ENCODE measurements at places on chromosomes 7 and 10.

DNA sequence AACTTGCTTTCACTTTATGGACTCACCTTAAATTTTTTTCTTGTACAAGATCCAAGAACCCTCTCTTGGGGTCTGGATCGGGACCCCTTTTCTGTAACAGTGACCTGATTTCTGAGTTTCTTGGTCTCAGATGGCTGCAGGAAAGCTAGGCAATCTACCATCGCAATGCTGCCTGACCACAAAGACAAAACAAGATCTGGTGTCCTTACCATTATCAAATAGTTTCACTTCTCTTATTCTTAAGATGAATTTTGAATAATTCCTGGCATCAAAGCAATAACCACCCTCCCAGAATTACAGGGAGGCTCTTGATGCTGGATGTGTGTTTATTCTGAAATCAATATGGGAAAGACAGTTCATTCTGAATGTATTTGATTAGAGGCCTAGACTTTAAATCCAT lies 77.4 kb upstream of the FRMD4A start:
- no peak for DNase-seq

- no peak for DNase-seq
Measured at GRCh38 chr10:35208949-35209613, 82.4 kb downstream of the CREM start.

DNA sequence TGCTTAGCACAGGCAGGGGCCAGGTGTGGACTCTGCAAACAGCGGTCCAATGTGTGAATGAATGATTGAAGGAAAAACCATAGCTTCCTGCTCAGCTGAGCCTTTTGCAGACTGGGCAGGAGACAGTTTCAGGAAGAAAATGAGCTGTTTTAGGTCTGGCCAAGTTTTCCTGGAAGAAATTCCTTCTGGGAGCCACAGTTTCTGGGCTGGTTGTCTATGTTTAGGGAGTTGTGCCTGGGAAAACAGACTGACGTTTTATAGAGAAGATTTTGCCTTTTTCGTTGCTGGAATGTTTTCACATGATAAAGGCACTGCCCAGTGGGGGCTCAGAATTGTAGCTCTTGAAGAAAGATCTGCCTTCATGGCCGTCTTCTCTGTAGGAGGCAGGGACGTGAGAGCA lies 255.1 kb downstream of the CCSER2 start:
- no peak for DNase-seq

DNA sequence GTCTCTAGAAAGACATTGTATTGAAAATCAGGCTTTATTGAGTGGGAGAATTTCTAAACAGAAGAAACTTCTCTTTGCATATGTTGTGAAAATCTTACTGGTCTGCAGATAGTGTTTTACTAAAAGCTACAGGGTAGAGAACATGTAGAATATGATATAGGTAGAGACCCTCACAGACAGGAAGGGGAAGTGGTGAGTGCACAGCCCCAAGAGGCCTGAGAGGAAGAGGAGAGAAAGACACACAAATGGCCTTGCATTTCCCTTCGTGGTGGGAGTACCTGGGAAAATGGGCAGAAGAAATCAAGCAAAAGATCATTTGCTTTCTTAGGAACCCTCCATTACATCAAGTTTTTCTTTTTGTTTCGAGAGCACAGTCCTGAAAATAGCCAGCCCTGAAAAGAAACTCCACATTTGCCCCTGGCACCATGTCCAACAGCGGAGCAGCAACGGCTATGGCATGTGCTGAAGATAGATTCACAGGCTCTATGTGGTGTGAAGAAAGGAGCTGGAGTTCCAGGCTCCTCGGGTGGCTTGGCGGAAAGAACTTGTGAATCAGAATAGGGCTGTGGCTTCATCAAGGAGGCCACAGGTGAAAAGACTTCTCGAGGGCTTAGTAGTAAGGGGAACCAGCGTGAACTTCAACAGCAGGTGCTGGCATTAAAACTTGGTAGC lies 143.5 kb downstream of the CALCR start:
- DNase-seq = no peak

DNA sequence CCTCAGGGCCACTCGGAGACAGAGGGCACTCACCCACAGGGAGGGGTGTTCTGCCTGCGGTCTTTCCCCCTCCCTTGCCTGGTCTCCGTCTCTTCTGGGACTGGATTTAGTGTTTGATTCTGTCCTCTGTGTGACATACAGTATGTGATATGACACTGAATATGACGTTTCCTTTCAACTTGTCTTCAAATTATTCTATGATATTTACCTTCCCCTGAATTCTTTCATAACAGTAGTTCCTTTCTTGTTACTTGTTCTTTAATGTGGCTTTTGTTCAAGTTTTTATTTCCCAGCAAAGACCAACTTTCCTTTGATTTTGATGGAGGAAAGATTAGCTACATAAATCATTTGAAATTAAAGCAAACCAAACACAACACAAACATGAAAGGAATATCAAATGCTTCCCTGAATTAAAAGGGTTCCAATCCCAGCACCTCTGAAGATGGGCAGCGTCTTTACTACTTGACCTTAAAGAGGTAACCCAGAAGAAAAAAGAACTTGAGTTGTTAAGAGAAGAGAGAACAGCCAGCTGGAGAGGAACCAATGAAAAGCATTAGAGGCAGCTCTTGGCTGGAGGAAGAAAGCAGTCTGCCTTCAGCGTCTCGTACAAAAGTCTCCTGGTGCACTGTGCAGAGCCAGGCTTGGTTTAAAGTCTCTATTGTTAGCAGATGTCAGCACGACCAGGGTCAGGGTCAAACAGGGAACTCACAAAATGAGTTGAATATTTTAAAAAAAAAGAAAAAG lies 18.3 kb upstream of the RHEB start:
- DNase-seq = no peak

- no peak for DNase-seq
Measured at GRCh38 chr7:117630501-117630900, 150.7 kb downstream of the CFTR start.

GRCh38 chr7:51228386-51228958 lies 88.1 kb downstream of the COBL start:
- no peak for DNase-seq

DNA sequence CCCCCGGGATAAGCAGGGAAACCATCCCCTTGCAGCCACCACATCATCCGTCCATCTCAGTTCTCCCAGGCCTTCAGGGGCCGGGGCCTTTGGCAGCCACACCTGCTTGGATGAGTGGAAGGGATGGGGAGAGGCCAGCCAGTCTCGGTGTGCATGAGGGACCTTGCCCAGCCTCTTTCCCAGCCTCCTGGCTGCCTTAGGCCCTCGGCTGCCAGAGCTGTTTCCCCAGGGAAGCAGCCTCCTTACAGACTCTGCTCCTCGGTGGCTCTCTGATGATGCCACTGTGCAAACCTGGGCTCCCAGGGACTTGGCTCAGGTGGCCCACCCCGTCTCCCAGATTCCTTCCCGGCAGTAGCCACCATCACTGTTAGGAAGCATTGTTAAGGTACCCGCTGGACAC lies 14.7 kb downstream of the FGF8 start:
- no peak for DNase-seq

- DNase-seq = no peak
Measured at GRCh38 chr7:100801833-100802568, 25.3 kb downstream of the EPHB4 start.

- no peak for DNase-seq
Measured at GRCh38 chr10:18906636-18907035, 142.0 kb upstream of the MALRD1 start.

- no peak for DNase-seq
Measured at GRCh38 chr10:89307269-89307577, 5.4 kb downstream of the IFIT2 start.

GRCh38 chr10:76640806-76641205 lies 996.8 kb downstream of the KCNMA1 start:
- DNase-seq = no peak

DNA sequence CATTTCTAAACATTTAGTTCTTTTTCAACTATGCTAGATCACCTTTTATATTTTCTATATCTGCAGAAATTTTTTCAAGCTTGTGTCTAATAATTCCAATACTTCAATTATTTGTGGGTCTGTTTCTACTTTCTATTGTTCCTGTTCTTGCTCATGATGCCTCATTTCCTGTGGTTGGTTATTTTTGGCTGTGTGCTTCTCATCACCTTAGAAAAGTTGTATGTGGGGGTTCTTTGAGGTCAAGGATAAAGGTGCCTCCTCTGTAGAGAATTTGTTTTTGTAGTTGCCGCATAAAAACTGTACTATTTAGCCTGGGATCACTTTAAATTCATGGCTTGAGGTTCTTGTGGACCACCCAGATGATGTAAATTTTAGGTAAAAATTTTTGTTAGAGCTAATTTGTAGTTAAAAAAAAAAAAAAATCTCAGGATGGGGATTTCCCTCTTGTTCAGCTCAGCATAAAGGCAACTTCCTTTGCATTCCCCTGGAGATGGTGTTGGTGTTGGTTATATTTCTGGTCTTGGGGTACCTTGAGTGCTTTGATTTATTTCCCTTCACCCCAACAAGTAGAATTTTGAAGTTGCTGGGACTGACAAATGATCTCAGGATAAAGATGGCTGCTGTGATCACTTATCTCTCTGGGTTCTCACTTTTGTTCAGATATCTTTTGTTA lies 27.0 kb upstream of the JAZF1 start:
- DNase-seq = no peak

GRCh38 chr7:34361663-34362250 lies 296.3 kb upstream of the NPSR1 start:
- no peak for DNase-seq

DNA sequence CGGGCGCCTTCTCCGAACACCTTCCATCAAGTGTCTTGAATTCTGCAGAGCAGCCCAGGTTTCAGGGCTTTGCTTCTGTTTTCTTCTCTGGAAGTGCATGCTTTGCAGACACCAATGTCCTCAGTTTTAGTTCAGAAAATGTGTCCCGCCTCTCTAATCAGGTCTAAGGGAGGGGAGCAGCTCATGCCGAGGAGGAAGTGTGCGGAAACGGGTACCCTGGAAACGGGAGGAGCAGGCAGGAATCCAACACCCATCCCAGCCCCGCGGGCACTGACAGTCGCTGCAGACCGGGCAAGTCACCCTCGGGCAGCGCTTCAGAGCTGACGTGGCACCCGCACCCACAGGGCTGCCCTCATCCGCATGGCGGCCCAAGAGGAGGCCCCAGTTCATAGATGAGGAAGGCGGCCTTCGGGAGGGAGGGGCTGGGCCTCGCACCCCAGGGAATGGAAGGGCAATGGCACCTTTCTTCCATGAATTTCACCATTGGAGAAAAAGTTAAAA lies 338.7 kb downstream of the DNAJB6 start:
- DNase-seq = no peak

- DNase-seq = no peak
Measured at GRCh38 chr7:48251766-48252165, 80.5 kb downstream of the ABCA13 start.

DNA sequence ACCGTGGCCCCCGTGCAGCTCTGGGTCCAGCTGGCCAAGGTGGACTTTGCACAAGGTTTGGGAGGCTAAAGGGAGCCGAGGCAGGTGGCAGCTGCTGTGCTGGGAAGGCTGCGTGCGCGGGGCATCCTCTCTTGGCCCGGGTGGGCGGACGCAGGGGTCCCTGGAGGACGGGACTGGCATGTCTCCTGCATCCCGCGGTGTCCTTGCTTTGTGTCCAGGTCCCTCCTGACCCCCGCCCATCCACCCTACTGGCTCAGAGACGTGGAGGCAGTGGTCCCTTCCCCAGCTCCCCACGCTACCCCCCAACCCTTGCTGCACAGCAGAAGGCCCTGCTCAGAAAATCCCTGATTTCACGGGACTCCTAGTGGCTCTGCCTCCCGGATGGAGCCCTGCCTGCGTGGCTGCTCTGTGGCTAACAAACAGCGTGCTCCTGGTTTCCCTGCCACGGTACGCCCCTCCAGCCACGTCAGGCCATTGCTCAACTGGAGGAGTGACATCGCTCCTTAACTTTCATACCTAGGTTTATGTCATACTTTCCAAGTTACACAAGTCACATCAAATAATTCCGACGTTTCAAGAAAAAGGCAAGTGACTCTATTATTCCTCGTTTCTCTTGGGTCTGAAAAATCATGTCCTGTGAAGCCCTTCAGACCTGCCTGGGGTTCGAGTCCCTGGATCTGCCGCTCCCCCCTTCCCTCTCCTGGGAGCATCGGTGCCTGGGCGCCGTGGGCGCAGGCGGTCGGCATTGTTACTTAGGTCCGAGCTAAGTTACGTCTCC lies 421.9 kb downstream of the DNAJB6 start:
- no peak for DNase-seq

DNA sequence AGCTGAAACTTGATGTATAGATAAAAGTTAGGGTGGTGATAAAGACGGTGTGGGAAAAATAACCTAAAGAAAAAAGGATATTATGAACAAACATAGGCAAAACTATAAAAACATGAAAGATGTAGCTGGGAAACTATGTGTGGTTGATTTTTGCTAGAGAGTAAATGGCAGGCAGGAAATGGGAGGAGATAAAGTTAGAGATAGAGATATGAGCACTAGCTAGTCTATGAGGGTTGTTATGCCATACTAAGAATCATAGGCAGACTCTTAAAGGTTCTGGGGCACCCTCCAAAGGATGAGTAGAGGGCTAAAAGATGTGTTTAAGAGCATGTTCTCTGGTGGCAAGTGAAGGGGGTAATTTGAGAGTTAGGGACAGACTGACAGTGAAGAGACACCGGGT lies 1109.2 kb downstream of the GATA3 start:
- DNase-seq = no peak

DNA sequence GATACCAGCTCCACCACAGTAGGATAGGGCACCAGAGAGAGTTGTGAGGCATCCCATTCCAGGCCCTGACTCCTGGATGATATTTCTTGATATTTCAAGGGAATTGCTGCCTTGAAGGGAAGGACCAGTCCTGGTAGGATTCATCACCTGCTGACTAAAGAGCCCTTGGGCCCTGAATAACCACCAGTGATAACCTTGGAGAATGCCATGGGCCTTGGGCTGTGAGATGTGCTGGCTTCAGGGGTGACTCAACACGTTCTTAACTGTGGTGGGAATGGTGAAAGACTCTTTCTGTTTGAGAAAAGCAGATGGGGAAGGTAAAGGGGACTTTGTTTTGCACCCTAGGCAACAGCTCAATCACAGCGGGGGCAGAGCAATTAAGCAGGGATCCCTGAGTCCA lies 21.4 kb upstream of the ASZ1 start:
- DNase-seq = no peak

GRCh38 chr7:74575083-74575784 lies 82.3 kb upstream of the GTF2I start:
- no peak for DNase-seq

- no peak for DNase-seq
Measured at GRCh38 chr10:130233035-130233360, 96.8 kb downstream of the GLRX3 start.

- DNase-seq = no peak
Measured at GRCh38 chr10:97543025-97543546, 29.5 kb upstream of the ANKRD2 start.

DNA sequence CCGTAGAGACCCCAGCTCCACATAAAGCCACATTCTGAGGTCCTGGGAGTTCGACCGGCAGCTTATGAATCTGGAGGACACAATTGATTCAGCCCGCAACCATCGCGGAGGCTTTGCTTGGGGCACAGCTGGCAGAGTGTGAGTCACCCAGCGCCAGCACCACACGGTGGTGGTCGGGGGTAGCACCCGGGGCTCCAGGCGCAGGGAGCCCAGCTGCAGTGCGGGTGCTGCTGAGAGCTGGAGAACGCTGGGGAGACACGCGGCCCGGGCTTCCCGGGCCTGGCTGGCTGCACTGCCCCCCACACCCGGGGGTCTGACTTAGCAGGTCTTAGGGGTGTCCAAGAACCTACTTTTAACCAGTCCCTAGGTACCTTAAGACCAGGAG lies 87.9 kb downstream of the PAXIP1 start:
- DNase-seq = no peak
